ENCODE measurements at places on chromosomes 5 and 9.
A peak's percentile ranks its signal among the peaks of the same experiment; 100 is the strongest.

DNA sequence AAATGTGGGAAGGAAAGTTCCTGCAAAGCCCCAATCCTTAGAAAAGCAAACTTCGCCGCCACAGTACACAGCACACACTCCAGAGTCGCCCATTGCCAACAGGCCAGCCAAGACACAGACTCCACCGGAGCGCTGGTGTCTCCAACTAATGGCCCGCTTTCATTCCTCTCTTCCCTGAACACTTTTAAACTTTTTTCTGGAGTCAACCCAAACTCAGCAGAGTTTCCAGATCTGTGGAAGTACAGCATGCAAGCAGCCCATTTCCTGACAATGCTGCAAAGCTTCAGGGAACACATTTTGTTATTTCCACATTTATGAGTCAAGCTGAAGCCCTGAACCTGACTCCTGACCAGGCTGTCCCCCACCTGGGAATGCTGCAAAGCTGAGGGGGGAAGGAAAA, 351.9 kb downstream of the NFIB start:
- no peak for DNase-seq

- no peak for DNase-seq
Observed at GRCh38 chr5:67549296-67549618, 352.7 kb upstream of the CD180 start.

DNA sequence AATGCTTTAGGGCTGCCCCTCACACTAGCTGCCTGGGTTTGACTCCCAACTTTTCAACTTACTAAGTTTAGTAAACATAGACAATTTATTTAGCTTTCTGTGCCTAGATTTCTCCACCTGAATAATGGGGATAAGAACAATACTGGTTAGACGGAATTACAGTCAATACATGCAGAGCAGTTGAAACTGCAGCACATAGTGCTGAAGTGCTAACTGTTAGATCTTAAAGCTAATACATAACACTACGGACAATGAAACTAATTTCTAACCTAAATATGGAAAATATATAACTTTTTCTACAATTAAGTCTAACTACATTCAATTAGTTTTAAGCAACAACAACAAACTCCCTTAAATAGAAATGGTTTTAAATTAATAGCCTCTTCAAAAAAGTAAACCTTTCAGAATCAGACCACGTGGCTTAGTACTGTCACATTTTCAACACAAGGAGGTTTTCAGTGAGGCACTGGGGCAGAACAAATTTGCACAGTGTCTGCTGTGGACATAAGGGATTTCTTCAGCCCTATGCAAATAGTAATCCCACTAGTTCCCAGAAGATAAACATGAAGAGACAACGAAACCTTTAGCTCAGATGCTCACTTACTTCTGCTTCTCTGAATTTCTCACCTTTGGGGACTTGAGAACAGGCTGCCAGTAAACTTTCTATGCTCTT, 293.4 kb downstream of the EDIL3 start:
- no peak for DNase-seq

DNA sequence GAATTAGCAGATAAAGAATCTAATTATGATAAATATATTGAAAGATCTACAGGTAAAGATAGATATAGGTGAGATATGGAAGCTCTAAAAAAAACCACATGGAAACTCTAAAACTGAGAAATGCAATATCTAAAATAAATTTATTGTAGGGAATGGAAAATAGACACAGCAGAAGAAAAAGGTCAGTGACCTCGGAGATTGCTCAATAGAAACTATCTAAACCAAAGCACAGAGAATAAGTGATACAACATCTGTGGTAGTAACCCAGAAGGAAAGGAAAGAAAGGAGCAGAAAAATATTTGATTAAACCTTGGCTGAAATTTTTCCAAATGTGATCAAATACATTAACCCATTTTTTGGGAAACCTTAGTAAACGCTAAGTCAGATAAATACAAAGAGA, 43.1 kb upstream of the GLIPR2 start:
- DNase-seq: no peak

- DNase-seq: no peak
Observed at GRCh38 chr5:100846772-100847171, 56.3 kb downstream of the ST8SIA4 start.

DNA sequence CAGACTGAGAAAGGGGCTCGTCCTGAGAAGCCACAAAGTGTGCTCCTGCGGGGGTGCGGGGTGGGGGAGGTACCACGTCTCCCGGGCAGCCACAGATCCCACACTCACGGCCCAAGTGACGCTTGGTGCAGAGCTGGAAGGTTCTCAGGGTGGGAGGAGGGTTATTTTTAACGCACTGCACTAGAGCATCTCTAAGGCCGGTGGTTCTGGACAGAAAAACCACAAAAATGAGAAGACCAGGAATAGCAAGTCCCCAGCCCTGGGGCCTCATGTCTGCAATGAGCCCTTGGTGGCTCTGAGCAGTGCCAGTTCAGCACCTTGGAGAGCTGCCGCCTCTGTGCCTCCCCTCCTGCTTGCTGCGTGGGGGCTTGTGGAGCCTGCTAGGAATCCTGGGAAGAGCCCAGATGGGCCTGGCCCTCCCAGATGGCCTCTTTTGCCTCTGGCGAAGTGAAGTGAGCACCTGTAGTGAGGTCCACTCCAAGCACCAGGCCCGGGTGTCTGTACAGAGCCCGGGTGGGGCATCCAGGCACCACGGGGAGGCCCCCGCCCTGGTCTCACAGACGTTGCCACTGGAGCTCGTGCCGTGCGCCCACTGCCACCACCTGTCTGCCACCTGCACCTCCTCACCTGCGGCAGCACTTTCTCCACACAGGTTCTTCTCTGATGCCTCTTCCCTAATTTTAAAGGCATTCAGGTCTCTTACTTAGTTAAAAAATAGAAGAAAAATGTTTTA, 48.9 kb upstream of the CACNA1B start:
- peak; percentile 12 for DNase-seq

- DNase-seq: peak; percentile 45
Observed at GRCh38 chr5:14458414-14458813, 123.2 kb upstream of the OTULINL start.

DNA sequence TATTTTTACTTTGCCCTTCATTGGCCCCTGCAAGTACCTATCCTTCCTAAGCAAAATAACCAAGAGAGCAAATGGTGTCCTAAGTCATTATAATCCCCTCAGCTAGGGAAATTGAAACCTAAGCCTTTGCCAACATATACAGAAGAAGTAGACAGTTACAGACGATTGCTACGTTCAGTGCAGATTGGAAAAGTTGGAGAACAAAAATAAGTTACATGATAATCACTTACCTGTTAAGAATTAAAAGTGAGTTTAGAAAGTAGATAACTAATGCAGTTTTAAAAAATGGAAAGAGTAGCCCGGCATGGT, 244.8 kb downstream of the MPDZ start:
- no peak for DNase-seq

- DNase-seq: no peak
Observed at GRCh38 chr9:28868228-28868990, 1295.1 kb upstream of the C9orf72 start.

GRCh38 chr5:43231977-43232376, 40.0 kb downstream of the NIM1K start:
- DNase-seq: no peak

DNA sequence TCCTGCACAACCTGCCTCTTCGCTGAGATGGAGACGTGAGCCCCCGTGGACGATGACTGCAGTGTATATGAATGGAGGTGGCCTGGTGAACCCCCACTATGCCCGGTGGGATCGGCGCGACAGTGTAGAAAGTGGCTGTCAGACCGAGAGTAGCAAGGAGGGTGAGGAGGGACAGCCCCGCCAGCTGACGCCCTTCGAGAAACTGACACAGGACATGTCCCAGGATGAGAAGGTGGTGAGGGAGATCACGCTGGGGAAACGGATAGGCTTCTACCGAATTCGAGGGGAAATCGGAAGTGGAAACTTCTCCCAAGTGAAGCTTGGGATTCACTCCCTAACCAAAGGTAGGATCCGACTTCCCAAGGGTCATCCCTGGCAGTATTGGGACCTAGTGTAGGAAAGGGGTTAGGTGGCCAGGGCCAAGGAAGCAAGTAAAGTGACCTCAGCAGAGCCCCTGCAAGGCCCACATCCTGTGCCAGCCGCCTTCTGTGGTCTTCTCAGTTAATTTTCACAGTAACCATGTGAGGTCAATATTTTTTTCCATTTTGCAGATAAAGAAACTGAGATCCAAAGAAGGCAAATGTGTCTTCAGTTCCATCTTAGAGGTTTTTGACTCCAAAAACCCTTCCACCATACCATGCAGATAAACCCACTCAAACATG, 53.8 kb downstream of the NIM1K start:
- no peak for DNase-seq

GRCh38 chr5:125659316-125660023, 763.7 kb upstream of the GRAMD2B start:
- DNase-seq: no peak

DNA sequence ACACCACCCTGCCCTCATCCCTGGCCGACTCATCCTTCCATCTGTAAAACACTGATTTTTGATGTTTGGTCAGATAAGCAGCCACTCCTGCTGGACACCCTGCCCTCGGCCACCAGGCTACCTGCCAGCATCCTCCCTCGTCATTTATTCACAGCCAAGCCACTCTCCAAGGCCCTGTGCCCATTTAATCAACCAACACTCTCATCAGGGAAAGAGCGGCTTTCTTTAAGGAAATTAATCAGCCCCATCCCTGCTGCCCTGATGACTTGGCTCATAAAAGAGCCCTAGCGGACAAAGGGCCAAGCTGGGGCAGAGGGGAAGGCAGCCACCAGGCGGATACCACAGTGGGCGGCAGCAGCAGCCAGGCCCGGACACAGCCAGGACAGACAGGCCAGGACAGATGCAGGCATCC, 52.4 kb downstream of the GOLM1 start:
- no peak for DNase-seq

- no peak for DNase-seq
Observed at GRCh38 chr5:57844410-57844809, 361.8 kb upstream of the ACTBL2 start.

DNA sequence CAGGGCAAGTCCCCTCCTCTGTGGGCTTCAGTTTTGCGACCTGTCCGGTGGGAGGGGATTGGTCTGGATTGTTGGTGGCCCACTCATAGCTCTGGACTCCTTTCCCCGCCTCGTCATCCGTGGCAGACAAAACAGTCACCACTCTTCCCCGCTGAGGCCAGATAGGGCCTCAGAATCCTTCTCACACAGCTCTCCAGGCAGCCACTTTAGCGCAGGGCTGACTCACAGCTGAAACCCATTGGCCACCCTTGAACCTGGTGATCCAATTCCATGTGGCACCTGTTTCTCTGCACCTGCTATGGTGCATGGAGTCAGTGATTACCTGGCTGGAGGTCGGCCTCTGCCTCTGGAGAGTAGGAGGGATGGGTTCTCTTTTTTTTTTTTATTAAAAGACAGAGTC, 15.8 kb upstream of the CACFD1 start:
- no peak for DNase-seq
